ENCODE measurements at places on chromosomes 12 and 14.

GRCh38 chr12:93804392-93805179, 127.4 kb downstream of the CRADD start:
- no peak for DNase-seq

DNA sequence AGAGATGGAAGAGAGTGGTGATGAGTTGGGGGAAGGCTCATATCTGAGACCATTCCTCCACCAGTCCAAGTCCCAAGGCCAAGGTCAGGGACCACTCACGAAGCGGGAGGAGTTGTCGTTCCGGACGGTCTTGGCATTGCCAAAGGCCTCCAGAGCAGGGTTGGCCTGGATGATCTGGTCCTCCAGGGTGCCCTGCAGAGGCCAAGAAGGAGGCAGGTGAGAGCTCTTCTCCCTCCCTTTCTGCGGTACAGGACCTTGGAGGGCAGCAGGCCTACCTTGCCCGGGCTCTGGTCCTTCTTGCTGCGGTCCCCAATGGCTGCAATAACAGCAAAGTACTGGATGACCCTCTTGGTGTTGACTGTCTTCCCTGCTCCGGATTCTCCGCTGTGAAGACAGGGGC, 4.0 kb downstream of the MYH7 start:
- DNase-seq, result no peak

GRCh38 chr14:99590746-99591555, 13.1 kb downstream of the CCDC85C start:
- DNase-seq, result peak; percentile 64

- no peak for DNase-seq
Measured at GRCh38 chr12:52771088-52771487, 6.1 kb downstream of the KRT76 start.

- DNase-seq, result peak; percentile 53
Measured at GRCh38 chr12:123471374-123472068, 13.6 kb downstream of the SNRNP35 start.

GRCh38 chr12:19048943-19049342, 80.6 kb upstream of the PLEKHA5 start:
- DNase-seq, result no peak
